ENCODE measurements at places on chromosomes 12 and 14.

- no peak for DNase-seq
Observed at GRCh38 chr12:132253698-132254480, 75.5 kb downstream of the GALNT9 start.

- DNase-seq: no peak
Observed at GRCh38 chr12:13849456-13849855, 131.9 kb downstream of the GRIN2B start.

DNA sequence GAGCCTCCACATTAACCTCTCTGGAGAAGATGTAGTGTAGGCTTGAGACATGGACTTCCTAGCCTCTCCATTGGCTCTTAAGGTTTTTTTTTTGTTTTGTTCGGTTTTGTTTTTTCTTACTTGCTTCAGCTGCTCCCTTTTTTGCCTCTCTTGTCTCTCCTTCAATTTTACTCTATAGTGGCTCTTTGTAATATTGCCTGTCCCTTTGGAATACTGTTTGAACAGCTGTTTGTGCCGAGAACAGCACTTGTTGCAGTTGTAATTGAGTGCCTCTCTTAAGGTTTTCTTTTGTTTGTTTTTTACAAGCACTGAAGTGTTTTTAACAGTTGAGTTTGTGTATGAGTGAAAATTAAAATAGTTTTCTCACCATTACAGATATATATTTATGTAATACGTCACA lies 567.7 kb downstream of the LRFN5 start:
- no peak for DNase-seq

DNA sequence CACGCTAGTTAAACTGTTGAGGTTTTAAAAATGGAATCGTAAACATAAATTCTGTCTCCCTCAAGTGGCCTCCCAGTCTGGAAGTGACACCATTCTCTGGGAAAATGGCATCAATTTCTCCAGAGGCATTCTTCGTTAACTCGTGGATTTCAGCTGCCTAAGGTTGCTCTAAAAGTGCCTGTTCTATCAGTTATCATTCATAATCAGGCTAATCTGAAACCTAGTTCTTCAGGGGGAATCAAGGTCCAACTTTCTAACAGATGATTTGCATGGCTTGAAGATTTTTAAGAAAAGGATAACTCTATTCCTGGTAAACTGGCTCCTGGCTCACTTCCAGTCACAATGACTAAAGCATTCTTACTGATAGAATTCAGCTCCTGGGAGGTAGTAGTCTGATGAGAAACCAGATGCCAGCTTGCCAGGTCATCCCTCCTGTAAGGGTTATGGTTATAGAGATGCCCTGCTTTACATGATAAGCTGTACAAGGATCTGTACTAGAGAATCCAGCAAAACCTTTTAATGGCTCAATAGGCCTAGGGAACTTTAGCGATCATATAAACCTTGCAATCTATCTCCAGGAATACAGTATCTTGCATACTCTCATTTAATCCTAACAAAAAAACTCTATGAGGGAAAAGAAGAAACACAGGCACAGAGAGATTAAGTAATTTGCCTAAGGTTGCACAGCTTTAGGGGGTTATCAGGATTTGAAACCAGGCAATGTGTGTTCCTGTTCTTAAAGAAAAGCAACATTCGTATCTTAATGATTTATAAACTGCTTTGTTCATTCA lies 1.5 kb downstream of the L3HYPDH start:
- peak; percentile 55 for DNase-seq

DNA sequence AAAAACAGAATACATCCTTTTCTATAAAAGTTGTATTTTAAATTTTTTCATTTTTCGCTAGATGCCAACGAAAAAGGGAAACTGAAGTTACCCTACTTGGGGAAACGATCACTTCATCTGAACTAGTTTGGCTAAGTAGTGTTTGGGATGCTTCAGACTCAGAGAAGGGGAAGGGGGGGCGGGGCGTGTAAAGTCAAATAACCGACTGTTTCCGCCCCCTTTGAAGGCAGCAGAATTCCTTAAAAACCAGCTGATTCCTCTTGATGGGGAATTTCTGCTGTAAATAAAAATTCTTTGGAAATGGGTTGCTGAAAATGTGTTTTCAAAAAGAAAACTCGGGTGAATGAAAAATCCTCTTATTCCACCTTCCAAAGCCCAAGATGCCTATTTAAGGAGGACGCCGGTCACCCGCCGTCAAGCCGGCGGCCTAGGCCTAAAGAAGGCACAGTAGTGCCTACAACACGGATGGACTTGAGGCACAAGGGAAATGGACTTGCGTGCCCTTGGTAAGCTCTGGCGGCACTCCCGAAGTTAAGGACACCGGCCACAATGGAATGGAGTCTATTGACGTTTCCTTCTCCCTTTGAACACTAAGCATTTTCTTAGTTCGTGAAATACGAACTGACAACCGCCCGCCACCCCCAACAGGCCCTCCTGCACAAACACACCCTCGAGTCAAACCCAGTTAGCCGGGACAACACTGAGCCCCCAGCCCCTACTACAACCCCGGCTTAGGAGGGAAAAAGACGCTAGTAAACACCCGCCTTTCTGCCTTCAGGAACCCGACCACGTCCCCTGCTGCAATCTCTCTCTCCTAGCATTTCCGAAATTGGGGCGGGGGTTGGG lies 1.9 kb downstream of the ATXN2 start:
- DNase-seq: peak; percentile 88

DNA sequence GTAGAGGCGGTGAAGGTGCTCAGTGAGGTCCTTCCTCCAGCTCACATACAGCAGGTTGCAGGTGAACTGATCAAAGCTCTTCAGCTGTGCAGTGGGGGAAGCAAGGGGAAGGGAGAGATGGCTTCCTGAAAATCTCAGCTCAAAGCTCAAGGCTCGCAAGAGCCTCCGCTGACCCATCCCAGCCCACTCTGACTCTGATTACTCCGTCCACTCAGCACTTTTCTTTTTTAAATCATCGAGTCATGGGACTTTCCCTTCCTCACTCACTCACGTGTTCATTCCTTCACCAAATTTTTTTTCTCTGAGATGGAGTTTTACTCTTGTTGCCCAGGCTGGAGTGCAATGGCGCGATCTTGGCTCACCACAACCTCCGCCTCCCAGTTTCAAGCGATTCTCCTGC lies 4.7 kb downstream of the ABCD4 start:
- no peak for DNase-seq

GRCh38 chr12:6148061-6148460 lies 23.6 kb upstream of the VWF start:
- DNase-seq: no peak

- no peak for DNase-seq
Observed at GRCh38 chr14:59246566-59246965, 58.1 kb downstream of the DAAM1 start.

DNA sequence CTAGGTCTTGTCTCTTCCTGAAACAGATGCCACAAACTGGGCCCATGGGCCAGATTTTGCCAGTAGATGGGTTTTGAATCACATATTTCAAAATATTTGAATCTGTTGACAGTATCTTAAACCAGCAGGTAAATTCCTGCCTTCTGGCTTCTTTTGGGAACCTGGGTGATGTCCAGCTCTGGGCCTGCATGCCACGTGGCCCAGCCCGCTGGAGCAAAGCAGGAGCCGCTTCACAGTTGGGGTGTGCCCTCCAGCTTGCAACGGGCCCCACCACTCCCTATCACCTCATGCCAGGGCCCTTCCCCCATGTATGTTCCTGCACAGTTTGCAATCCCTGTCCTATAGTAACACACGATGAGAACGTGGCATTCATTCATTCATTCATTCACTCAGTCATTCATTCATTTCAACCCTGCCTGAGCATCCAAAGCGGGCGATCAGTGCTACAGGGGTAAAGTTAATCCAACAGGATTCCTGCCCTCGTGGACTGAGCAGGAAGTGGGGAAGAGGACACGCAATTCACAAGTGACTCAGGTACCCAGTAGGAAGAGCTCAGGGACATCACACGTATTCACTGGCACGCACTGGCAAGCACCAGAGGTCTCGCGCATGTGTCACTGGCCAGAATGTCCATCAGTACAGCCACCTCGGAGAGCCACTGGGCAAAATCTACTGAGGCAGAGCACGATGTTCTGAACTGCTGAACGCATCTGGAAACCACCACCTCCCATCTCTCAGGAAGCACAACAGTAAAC lies 27.8 kb downstream of the SCARB1 start:
- no peak for DNase-seq

DNA sequence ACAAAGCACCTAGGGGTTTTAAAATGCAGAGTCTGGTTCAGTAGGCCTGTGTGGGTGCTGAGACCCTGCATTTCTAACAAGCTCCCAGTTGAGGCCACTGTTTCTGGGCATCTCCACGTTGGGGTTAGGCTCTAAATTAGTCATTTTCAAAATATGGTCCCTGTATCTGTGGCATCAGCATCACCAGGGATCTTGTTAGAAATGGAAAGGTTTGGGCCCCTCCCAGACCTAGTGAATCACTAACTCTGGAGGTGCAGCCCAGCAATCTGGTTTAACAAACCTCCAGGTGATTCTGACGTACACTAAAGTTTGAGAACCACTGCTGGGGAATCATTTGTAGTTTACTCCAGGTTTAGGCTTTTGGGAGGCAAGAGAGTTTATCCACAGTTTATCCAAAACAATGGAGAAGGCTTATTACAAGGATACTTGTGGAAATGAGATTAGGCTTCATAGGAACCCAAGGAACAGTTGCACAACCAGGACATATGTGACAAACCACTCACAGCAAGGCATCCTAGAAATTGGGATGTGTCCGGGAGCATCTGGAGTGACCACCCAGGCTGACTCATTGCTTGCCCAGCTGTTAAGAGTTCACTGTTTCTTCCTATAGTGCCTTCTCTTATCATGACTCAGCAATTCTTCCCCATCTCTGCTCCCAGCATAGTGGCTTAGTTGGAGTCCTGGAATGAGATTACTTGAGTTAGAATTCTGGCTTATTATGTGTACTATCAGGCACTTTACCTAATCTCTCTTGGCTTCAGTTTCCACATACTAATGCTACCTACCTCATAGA lies 71.6 kb upstream of the STXBP6 start:
- DNase-seq: no peak

DNA sequence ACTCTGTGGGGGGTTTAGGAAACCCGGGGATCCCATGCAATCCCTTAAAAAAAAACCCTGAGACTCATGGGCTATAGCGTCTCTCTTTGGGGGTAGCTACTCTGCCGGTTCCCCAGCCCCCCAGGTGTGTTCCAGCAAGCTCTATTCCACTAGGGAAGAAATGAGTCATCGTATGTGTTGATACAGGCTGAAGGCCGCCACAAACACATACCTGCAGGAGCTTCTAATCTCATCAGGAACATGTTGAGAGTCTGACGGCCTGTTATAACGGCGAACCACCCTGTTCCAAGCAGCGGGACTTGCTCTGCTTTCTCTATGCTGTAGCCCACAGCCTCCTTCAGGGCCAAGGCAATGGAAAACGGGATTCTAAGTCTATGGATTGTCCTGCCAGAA lies 977 bp upstream of the KRT5 start:
- no peak for DNase-seq

DNA sequence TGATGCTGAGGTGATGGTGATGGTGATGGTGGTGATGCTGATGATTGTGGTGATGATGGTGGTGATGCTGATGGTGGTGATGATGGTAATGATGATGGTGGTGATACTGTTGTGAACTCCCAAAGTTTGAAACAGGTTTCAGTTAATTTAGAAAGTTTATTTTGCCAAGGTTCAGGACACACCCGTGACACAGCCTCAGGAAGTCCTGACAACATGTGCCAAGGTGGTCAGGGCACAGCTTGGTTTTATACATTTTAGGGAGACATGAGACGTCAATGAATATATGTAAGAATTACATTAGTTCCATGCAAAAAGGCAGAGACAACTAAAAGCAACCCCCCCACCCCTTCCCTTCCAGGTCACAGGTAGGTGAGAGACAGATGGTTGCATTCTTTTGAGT lies 112.8 kb upstream of the EVL start:
- DNase-seq: no peak

DNA sequence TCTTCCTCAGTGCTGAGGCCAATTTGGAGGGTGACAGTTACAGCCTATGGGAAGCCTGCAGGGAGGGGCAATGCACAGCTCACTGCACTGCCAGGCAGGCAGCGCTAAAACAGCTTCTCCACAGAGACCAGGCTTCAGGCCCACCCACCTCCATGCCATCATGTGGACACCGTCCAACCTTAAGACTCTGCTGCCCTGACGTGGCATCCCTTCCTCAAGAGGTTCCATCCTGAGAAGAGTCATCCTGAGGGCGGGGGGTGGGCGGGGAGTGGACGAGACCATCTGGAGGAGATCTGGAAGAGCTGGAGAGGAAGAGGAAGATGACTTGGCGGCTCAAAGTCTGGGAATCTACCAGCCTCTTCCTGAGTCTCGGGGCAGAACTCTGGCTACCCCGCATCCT lies 8.4 kb upstream of the ACVRL1 start:
- no peak for DNase-seq

DNA sequence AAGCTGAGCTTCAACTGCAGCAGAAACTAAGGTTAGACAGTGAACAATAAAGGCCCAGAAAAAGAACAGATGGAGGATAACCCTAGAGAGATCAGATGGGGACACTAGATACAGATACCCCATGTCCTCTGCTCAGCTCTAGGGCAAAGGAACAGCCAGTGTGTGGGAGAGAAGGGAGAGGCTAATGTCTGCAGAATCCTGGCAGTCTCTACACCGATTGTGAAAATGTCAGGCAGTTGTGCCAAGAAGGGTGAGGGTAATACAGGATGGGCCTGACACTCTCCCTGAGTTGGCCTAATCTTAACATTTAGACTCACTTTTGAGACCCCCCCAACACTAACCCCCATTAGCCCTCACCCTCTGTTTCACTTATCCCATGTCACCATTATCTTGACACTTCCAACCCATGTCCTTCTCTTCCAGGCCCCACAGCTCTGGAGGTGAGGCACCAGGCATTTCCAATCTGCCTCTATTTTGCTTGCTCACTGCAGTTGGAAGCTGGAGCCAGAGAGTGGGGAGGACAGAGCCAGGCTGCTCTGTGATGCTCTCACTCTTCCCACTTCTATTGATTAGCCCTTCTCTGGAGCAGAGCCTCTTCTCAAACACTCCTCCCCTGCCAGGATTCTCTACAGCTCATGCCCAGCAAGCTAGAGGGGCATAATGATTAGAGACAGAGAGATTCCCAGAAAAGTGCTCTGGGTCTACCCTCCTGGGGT lies 3.0 kb upstream of the BLOC1S1 start:
- no peak for DNase-seq

DNA sequence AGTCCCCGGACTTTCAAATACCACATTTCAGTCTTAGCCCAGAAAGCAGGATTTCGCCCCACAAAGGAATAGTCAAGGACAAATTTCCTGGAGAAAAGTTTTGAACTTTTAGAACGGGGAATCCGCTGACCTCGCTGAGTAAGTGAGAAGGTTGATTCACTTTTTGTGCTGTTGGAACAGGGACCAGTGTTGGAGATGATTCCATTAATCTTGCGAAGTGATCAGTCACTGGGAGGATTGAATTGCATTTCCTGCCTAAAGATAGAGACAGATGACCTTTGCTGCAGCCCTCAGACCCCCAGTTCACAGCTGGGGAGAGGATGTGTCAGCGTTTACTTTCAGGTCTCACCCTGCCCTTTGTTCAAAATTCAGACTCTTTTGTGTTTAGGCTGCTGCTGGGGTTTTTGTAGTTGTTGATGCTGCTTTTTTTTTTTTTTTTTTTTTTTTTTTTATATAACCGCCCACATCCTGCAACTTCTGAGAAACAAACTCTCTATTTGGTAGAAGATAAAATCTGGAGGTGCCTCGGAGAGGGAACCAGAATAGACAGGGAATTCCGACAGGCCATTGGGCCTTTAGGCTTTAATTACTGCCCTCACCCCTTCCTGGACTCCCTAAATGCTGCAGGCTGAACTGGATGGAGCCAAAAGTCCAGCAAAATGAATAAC lies 9.8 kb upstream of the KDM2B start:
- DNase-seq: no peak

GRCh38 chr12:46493834-46494181 lies 121.2 kb upstream of the SLC38A2 start:
- no peak for DNase-seq

- no peak for DNase-seq
Observed at GRCh38 chr12:48380596-48380995, 29.9 kb upstream of the ZNF641 start.

Data from OCI-M1 (cell line).